ENCODE measurements at places on chromosomes 6 and 20. TPM values are rescaled to one million over a fixed set of nuclear protein-coding genes. Genes with fewer than 3 reads are reported as not detected.

- H3K27me3 ChIP-seq, result peaks cover 7% of the 10 kb centered on the region
- no peak overlapping the region for H3K27ac ChIP-seq
- peaks cover 2% of the 10 kb centered on the region for H3K4me1 ChIP-seq
Observed at GRCh38 chr6:109424946-109425345, 15.5 kb downstream of the PPIL6 start.

DNA sequence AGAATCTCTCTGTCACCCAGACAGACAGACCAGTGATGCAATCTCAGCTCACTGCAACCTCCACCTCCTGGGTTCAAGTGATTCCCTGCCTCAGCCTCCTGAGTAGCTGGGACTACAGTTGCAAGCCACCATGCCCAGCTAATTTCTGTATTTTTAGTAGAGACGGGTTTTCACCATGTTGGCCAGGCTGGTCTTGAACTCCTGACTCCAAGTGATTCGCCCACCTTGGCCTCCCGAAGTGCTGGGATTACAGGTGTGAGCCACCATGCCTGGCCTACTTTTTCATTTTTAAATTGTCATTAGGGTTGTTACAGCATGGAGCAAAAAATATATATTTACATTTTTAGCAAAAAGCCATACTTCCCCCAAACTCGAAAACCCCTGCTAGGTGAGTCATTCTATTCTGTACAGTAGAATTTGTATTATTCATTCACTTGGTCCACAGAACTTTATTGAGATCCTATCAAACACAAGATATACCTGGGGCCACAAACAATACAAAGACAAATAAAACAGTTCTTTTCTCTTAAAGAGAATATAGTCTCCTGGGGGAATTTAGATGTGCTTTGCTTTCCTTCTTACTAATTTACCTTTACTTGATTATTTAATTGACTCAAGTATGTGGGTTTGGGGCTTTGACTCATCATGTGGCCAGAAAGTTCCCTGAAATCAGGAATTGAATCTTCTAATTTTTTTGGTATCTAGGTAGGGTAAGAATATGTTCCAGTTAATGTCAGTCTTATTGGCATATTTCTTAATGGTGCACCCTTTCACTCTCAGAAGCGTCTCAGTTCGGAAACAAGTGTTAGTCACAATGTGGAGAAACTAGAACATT is 16.6 kb upstream of the CCND3 start:
- peak overlapping the region; percentile 77 for H3K27ac ChIP-seq
- DNase-seq, result no peak
- peaks cover 62% of the 10 kb centered on the region for H3K4me1 ChIP-seq
- H3K27me3 ChIP-seq, result no peaks in the 10 kb centered on the region
- peak overlapping the region; percentile 30 for H3K4me3 ChIP-seq

The RXRB gene
- total RNA-seq, result 33.5 TPM

DNA sequence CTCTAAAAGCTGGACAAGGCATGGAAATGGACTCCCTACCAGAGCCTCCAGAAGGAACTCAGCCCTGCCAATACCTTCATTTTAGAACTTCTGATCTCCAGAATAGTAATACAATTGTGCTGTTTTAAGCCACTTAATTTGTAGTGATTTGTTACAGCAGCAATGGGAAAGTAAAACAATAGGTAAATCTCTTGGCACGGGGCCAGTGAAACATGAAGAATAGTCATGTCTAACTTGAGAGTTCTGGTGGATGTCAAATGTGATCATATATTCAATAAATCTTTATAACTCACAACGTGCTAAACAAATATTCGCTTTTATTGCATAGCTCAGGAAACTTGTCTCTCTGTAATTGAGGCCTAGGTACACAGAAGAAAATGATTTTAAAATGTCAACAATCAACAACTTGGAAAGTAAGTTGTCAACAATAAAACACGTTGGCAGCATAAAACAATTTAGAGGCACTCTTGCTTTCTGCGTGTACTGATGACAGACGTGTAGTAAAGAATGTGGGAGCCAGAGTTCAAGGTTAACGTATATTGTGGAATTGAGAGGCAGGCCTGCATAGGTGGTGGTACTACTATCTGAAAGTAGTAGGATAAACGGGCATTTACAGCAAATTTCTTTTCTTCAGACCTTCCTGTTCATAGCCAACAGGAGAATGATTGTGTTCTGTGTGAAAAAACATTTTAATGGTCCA is 140.5 kb upstream of the OPRM1 start:
- no peaks in the 10 kb centered on the region for H3K36me3 ChIP-seq
- H3K27ac ChIP-seq, result no peak overlapping the region
- H3K27me3 ChIP-seq, result no peaks in the 10 kb centered on the region
- no peaks in the 10 kb centered on the region for H3K4me1 ChIP-seq
- H3K4me3 ChIP-seq, result no peak overlapping the region

- no peaks in the 10 kb centered on the region for H3K4me1 ChIP-seq
- no peak for DNase-seq
- H3K27me3 ChIP-seq, result peaks cover 21% of the 10 kb centered on the region
- H3K36me3 ChIP-seq, result no peaks in the 10 kb centered on the region
- H3K27ac ChIP-seq, result no peak overlapping the region
Observed at GRCh38 chr20:5927749-5928462, 22.4 kb downstream of the TRMT6 start.

- H3K4me3 ChIP-seq, result no peak overlapping the region
- H3K27ac ChIP-seq, result no peak overlapping the region
Observed at GRCh38 chr6:167422934-167423333, 98.0 kb downstream of the TTLL2 start.

The RCAN2 gene
- total RNA-seq, result not detected

The MUC22 gene
- total RNA-seq, result not detected

GRCh38 chr6:63790334-63790733 is 154.7 kb downstream of the PHF3 start:
- DNase-seq, result no peak
- H3K27me3 ChIP-seq, result peaks cover 2% of the 10 kb centered on the region
- no peaks in the 10 kb centered on the region for H3K36me3 ChIP-seq
- H3K4me3 ChIP-seq, result no peak overlapping the region
- H3K27ac ChIP-seq, result no peak overlapping the region
- H3K4me1 ChIP-seq, result no peaks in the 10 kb centered on the region

GRCh38 chr6:41720262-41720620 is 15.2 kb downstream of the TFEB start:
- peaks cover 2% of the 10 kb centered on the region for H3K36me3 ChIP-seq
- peaks cover 28% of the 10 kb centered on the region for H3K4me1 ChIP-seq
- H3K27me3 ChIP-seq, result no peaks in the 10 kb centered on the region
- no peak overlapping the region for H3K27ac ChIP-seq
- no peak overlapping the region for H3K4me3 ChIP-seq

DNA sequence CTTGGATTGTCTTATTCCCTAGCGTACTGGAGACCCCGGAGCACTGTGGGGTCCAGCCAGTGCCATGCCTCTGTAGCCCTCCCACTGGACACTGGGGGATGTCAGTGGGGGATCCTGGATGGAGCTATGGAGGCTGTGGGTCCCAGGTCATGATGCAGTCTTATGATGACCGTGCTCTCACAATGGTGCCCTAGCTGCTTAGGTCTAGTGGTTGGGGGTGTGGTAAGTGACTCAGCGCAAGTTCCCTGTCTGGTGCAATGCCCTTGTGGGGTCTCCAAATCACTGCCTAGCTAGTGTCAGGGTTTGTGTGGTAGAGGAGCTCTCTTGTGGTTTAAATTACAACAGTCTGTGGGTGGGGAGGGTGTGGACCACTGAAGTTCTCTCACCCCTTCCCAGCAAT is 135.4 kb downstream of the CDC5L start:
- no peaks in the 10 kb centered on the region for H3K36me3 ChIP-seq
- peaks cover 31% of the 10 kb centered on the region for H3K4me1 ChIP-seq
- no peak overlapping the region for H3K4me3 ChIP-seq
- H3K27me3 ChIP-seq, result peaks cover 17% of the 10 kb centered on the region
- DNase-seq, result no peak

GRCh38 chr6:106005013-106005412 is 81.1 kb upstream of the PRDM1 start:
- no peak for DNase-seq
- no peak overlapping the region for H3K4me3 ChIP-seq
- no peaks in the 10 kb centered on the region for H3K4me1 ChIP-seq
- H3K36me3 ChIP-seq, result no peaks in the 10 kb centered on the region
- peaks cover 53% of the 10 kb centered on the region for H3K27me3 ChIP-seq

DNA sequence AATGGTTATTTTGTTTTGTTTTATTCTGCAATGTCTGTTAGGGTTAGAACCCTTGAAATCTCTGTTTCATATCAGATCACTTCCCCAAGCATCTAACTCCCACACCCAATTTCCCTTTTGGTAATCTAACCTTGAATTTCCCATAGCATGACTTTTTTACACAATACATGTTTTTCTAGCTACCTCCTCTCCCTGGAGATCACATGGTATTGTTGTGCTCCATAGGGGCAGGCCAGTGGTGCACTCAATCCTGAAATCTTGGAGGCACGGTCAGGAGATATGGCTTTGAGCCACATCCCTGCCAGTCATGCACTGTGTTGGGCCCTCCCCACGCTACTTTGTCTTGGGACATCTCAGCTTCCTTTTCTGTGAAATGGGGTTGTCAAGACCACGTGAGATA is 36.7 kb upstream of the NNAT start:
- no peak overlapping the region for H3K4me3 ChIP-seq
- H3K27ac ChIP-seq, result no peak overlapping the region
- H3K27me3 ChIP-seq, result peaks cover 16% of the 10 kb centered on the region
- DNase-seq, result no peak

The GGTLC1 gene
- not detected for total RNA-seq

- H3K27me3 ChIP-seq, result no peaks in the 10 kb centered on the region
- no peak for DNase-seq
- no peak overlapping the region for H3K4me3 ChIP-seq
- H3K36me3 ChIP-seq, result no peaks in the 10 kb centered on the region
- no peak overlapping the region for H3K27ac ChIP-seq
Observed at GRCh38 chr20:48098099-48098498, 312.8 kb upstream of the SULF2 start.

DNA sequence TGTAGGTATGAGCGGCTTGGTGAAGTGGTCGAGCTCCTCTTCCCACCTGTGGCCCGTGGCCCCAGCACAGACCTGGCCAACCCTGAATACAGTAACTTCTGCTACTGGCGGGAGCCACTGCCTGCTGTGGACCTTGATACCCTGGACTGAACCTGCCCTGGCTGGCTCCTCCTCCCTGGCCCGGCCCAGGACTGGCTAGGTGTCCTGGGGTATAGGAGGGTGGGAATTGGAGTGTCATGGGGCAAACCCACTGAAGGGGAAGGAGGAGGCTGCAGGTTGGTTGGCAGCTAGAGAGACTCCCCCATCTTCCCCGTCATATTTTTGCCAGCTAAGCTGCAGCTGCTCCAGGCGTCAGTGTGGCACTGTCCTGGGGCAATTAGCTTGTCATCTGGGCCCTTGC is 7.9 kb downstream of the EMILIN3 start:
- DNase-seq, result no peak
- no peaks in the 10 kb centered on the region for H3K36me3 ChIP-seq
- H3K27ac ChIP-seq, result no peak overlapping the region

The CLDN20 gene
- total RNA-seq, result not detected

GRCh38 chr6:169269180-169270076 is 15.8 kb upstream of the THBS2 start:
- no peak for DNase-seq
- H3K27ac ChIP-seq, result no peak overlapping the region
- no peaks in the 10 kb centered on the region for H3K4me1 ChIP-seq

The CNBD2 gene
- 4.9 TPM for total RNA-seq

The SLC17A3 gene
- total RNA-seq, result 0.55 TPM

The DIDO1 gene
- 69.6 TPM for total RNA-seq

The KIF25 gene
- total RNA-seq, result not detected

The NRSN1 gene
- not detected for total RNA-seq

- H3K27ac ChIP-seq, result no peak overlapping the region
- DNase-seq, result no peak
- H3K4me1 ChIP-seq, result peaks cover 26% of the 10 kb centered on the region
- H3K27me3 ChIP-seq, result peaks cover 74% of the 10 kb centered on the region
- peaks cover 24% of the 10 kb centered on the region for H3K36me3 ChIP-seq
Observed at GRCh38 chr6:27288136-27289044, 23.7 kb downstream of the POM121L2 start.
